Gastrocnemius medialis (tissue), 4 donors: ENCODE measurements at places on chromosomes 1 and 21. TPM values are rescaled to one million over a fixed set of nuclear protein-coding genes. Genes with fewer than 3 reads are reported as not detected.

DNA sequence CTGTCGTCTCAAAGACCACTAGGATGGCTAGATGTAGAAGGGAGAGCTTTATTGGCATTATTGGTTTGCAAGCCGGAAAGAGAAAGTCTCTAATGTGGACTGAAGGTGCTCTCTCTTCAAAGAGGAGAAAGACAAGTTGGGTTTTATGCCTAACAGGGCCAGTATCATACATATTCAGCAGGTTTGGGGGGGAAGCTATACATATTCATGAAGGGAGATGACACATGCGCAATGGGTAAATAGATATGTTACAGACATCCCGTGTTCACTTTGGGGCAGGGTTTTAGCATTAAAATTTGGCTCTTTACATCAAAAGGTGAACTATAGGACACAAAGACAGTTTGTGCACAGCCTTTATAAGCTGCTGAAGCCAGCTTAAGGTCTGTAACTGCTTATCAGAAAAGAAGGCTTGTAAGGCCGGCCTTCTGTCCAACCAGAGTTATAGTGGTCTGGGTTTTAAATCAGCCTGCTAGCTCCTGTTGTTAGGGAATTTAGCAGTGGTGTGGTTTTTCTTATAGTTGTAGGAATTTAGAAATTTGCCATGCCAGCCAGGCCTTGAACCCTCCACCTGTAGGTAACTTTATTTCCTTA lies 46.5 kb upstream of the LRRN2 start:
- H3K27me3 ChIP-seq, result peaks cover 4% of the 10 kb centered on the region
- no peak overlapping the region for H3K4me3 ChIP-seq
- H3K27ac ChIP-seq, result no peak overlapping the region
- no peak for DNase-seq
- H3K4me1 ChIP-seq, result no peaks in the 10 kb centered on the region

DNA sequence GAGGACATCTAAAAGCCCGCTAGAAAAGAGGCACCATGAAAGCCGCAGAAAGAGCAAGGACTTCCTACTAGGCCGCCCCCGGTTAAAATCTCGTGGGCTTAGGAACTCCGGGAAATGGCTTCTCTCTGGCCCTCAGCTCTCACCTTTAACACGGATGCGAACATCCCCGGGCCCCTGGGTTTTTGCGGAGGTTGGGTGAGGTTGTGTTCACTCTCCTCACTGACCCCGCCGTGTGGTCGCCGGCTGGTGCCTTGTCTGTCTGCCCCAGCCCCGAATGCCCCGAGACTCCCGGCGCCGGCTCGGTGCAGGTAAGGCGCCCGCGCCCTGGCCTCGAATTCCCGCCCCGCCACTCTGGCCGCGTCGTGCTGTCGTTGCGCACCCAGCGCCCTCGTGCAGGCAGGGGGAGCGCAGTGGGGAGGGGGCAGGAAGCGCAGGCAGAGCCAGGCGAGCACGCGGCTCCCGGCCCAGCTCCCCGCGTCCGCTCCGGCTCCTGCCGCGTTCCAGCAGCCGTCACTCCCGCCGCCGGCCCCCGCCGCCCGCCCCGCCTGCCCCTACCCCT lies at the start of gene SHISAL2A:
Gene SHISAL2A (plus strand): TSS at position 437 of the 559 bp plus-strand sequence. CDS start 326 bp downstream, outside the sequence.
- peaks cover 22% of the 10 kb centered on the region for H3K4me1 ChIP-seq
- H3K27ac ChIP-seq, result no peak within 1 kb of the TSS
- peak within 1 kb of the TSS; percentile 77 for H3K4me3 ChIP-seq
- no peaks in the 10 kb centered on the region for H3K36me3 ChIP-seq
- H3K27me3 ChIP-seq, result no peaks in the 10 kb centered on the region

DNA sequence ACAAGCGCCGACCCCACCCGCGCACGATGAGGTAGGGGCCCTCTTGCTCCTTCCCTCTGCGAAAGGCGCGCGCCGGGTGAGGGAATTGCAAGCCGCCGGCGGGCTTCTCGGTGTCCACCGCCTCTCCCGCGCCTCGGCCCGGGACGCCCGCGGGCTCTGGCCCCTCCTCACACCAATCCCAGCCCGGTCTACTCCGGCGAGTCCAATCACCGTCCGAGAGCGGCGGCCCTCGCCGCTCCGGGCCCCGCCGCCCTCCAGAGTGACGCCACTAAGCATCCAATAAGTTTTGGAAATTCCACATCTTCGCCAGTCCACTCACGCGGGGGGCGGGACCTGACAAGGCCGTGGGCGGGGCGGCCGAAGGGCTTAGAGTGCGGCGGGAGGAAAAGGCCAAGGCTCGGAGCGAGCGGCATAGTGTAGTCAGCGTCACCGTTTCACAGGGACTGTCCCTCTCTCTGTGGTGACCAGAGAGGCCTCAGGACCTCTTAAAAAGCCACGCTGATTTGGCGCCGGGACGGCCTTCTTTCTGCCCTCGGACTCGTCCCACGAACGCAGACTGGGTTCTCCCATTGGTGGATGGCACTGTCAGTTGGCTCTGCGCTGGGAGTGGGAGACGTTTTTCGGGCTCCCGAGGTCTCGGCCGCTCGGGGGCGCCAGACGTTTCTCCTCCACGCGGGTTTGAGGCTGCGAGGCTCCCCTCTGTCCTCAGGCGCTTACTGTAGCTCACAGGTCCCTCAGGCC lies at the start of gene TRIM45:
Gene TRIM45 (minus strand): TSS at position 161 of the 741 bp plus-strand sequence. CDS start 548 bp downstream, outside the sequence.
- H3K36me3 ChIP-seq, result no peaks in the 10 kb centered on the region
- H3K4me1 ChIP-seq, result peaks cover 64% of the 10 kb centered on the region
- H3K4me3 ChIP-seq, result peak within 1 kb of the TSS; percentile 74
- H3K27ac ChIP-seq, result peak within 1 kb of the TSS; percentile 94

DNA sequence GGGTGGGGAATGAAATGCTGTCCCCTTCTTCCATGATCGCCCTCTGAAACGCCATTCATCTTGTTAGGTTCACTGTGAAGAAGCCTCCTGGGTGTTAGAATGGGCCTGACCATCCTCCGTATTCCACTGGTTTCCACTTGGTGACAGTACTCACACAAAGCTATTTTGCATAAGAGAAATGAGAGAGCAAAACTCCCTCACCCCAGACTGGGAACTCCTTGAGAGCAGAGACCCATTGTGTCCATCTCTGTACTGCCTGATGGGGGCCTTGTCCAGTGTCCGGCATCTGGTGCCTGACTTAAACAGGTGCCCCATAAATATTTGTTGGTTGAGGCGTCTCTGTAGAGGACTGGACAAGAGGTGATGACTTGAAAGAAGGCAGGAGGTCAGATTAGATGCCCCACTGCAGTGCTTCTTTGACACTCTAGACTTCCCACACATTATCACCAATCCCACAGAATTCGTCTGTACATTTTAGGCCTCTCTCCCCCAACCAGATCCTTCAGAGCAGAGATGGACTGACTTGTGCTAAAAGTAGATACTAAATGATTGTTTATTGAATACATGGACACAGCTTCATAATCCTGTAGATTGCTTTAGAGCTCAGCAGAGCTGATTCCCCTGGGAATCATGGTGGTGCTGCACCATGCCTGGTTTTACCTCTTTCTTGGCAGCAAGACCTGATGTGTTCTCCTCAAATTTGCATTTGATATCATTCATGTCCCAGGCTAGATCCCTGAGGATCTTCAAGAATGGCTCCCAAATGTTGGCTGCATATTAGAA lies 22.4 kb upstream of the KCNA2 start:
- H3K27me3 ChIP-seq, result no peaks in the 10 kb centered on the region
- no peak overlapping the region for H3K4me3 ChIP-seq
- DNase-seq, result no peak
- no peak overlapping the region for H3K27ac ChIP-seq
- H3K4me1 ChIP-seq, result no peaks in the 10 kb centered on the region

DNA sequence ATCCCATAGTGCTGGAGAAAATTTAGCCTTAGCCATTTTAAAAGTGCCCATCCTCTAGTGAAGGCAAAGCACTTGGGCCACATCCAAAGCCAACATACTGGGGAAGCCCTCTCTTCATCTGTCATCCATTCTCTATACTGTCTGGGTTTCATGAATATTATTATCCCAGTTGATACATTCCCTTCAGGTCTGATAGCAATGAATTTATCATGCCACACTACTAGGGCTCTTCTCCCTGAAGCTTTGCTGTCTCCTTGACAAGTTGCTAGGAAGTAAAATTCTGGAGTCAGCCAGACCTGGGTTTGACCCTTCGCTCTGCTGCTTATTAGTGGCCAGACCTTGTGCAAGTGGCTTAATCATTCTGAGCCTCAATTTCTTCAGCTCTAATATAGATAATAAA lies 1041.4 kb upstream of the ADGRL2 start:
- H3K27ac ChIP-seq, result no peak overlapping the region
- no peaks in the 10 kb centered on the region for H3K36me3 ChIP-seq
- H3K4me3 ChIP-seq, result no peak overlapping the region
- H3K27me3 ChIP-seq, result no peaks in the 10 kb centered on the region
- DNase-seq, result no peak

DNA sequence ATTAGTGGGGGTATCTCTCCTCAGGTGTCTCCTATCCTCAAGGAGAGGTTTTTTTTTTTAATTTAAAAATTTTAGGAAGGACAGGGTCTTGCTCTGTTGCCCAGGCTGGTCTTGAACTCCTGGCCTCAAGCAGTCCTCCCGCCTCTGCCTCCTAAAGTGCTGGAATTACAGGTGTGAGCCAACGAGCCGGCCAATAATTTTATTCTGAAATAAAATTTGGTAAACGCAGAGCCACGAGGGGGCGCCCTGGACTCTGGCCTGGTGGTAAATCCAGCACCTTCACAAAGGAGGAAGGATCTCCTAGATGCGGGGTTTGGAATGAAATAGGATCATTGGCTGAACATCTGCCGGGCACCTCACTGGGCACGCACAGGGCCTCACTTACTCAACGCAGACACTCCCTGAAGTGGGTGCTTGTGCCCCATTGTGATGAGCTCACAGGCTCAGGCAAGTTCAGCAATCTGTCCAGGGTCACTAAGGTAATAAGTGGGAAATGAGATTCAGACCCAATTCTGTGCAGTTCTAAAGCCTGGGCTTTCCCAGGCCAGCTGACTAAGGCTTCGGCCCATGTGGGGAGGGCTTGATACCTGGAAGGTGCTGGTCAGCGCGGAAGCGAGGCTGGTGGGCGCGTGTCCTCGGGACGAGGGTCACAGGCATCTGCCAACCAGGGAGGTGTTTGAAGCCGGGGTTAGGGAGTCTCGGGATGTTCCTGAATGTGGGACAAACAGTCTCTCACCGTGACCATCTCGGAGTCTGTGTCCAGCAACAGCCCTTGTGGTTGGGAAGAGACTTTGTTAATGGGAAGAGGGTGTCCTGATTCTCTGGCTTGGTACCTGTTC lies 32.7 kb upstream of the ETV3 start:
- no peaks in the 10 kb centered on the region for H3K36me3 ChIP-seq
- DNase-seq, result no peak
- H3K4me1 ChIP-seq, result no peaks in the 10 kb centered on the region
- H3K4me3 ChIP-seq, result no peak overlapping the region

GRCh38 chr1:57206038-57206437 lies 217.8 kb downstream of the DAB1 start:
- DNase-seq, result no peak
- H3K36me3 ChIP-seq, result no peaks in the 10 kb centered on the region
- no peaks in the 10 kb centered on the region for H3K27me3 ChIP-seq
- H3K4me3 ChIP-seq, result no peak overlapping the region

GRCh38 chr1:110675060-110675791 lies 486 bp upstream of the KCNA3 start:
- no peaks in the 10 kb centered on the region for H3K36me3 ChIP-seq
- H3K27me3 ChIP-seq, result peaks cover 45% of the 10 kb centered on the region
- H3K4me1 ChIP-seq, result no peaks in the 10 kb centered on the region
- no peak overlapping the region for H3K27ac ChIP-seq
- DNase-seq, result no peak
- peak overlapping the region; percentile 52 for H3K4me3 ChIP-seq

- peaks cover 20% of the 10 kb centered on the region for H3K27me3 ChIP-seq
- no peak for DNase-seq
- peaks cover 4% of the 10 kb centered on the region for H3K4me1 ChIP-seq
- H3K36me3 ChIP-seq, result no peaks in the 10 kb centered on the region
- no peak overlapping the region for H3K27ac ChIP-seq
Observed at GRCh38 chr1:31614414-31615005, 3.0 kb upstream of the HCRTR1 start.

The SYPL2 gene
- total RNA-seq, result 81.5 TPM

The NFASC gene
- 1.9 TPM for total RNA-seq

The CLEC20A gene
- total RNA-seq, result not detected
